ENCODE measurements at places on chromosomes 5 and 9.

DNA sequence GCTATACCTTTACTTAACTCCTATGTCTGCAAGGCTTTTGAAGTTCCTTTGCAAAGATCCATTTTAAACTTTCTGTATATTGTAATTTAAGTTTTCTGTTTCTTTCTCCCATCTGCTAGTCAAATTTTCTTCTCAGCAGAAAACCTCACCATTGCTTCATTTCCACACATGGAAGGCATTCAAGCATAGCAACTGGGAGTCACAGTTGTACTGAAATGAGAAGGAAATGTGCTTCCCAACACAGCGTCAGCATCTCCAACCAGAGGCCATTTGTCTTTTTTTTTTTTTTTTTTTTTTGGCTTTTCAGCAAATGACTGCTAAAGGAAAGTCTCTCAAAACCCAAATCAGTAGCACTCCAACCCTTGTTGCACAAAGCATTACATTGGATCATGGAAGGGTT is 92.5 kb downstream of the RAB3C start:
- DNase-seq: no peak

- no peak for DNase-seq
Measured at GRCh38 chr9:650362-650761, 191.1 kb upstream of the DMRT1 start.

DNA sequence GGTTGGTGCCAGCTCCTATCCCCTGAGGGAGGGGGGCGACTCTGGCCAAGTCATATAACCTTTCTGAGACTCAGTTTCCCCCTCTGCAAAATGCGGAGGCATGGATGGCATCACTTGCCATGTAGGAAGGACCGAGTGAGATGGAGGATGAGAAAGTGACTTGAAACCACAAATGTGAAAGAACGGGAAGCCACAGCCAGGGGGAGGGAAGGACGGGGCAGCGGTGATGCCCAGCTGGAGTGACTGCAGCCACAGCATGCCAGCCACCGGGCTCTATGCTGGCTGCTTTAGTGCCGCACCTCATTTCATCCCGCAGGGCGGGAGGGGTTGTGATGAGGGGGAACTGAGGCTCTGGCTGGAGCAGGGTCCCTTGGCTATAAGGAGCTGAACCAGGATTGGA is 74.5 kb downstream of the HMCN2 start:
- DNase-seq: no peak

- DNase-seq: no peak
Measured at GRCh38 chr5:430214-430925, 12.6 kb upstream of the EXOC3 start.

DNA sequence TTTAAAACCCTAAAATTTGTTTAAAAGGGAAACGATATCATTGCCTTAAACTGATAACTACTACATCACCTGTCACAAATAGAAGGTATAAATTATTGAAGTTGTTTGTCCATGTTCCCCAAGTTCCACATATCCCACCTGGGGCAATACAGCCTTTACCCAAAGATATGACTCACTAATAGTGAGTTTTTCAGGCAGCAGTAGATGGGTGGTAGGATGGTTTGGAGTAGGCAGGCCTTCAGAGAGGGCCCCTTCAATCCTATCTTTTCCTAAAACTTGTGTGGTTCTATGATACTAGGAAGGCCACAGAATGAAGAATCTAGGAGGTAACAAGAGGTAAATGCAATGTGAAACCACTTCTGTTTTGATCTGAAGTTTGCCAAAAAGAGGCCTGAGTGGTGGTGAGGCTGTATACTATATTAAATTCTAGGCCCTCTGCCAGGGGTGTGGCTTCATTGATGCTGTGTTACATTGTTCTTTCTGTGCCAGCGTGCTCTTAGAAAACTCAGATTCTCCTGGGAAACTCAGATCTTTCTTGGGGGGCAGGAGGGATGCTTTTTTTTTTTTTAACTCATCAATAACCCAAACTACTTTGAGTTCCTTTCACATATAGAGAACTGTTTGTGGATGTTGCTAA is 7.2 kb downstream of the CYSTM1 start:
- no peak for DNase-seq

DNA sequence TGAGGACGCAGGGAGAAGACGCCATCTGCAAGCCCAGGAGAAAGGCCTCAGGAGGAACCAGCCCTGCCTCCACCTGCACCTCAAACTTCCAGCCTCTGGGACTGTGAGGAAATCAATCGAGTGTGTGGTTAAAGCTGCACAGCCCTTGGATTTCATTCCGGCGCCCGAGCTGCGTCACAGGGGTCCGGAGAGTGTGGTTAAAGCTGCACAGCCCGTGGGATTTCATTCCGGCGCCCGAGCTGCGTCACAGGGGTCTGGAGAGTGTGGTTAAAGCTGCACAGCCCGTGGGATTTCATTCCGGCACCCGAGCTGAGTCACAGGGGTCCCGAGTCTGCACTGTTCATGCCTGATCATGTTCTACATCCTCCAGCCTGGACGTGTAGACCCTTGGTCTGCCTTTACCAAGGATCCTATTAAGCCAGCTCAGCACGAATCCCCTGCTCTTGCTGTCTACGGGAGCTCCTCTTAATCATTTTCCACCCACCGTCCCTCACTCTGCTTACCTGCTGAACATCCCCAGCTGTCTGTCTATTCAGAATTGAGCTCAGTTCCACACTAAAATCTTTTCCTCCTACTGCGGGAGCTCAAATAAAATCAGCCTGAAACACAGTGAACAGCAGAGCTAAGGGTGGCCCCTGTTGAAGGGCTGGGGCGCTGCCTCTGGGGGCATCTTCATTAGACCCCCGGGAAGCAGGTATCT is 73.0 kb upstream of the OLFM1 start:
- no peak for DNase-seq

DNA sequence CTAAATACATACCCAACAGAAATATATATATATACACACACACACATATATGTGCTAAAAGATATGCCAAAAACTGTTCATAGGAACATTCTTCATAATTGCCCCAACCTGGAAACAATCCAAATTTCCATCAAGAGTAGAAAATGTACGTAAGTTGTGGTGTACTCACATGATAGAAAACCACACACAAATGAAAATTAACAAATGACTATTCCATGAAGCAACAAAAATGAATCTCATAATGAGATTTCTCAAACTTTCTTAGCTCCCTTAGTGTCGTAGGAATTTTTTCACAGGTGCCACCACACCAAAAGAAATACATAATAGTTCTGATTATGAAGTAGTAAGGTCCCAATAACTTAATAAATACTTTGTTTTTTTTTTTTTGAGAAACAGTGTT is 7.8 kb downstream of the ATP10B start:
- no peak for DNase-seq

- DNase-seq: no peak
Measured at GRCh38 chr5:26945901-26946300, 92.5 kb downstream of the CDH9 start.

- DNase-seq: no peak
Measured at GRCh38 chr5:81093536-81094196, 133.5 kb downstream of the RASGRF2 start.

DNA sequence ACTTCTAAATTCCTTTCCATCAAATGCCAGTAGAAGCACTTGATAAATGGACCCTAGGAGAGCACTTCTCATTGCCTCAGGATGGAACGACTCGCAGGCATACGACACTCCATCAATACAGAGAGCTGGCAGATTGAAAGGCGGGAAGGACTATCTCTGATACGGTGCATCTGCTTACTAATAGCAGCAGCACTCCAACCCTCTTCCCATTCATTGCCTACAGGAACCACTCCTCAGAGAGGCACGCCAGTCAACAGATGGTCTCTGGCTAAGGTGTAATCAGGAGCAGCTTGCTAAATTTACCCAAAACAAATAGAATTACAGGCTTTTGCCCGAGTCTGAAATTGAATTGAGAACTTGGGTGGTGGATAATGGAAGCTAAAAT is 168.1 kb downstream of the EFNA5 start:
- no peak for DNase-seq

- DNase-seq: peak; percentile 21
Measured at GRCh38 chr5:150000990-150001659, 586 bp downstream of the HMGXB3 start.

- no peak for DNase-seq
Measured at GRCh38 chr9:136018257-136019031, 57.3 kb upstream of the UBAC1 start.

- DNase-seq: no peak
Measured at GRCh38 chr9:135525241-135526088, 4.2 kb downstream of the LCN1 start.

DNA sequence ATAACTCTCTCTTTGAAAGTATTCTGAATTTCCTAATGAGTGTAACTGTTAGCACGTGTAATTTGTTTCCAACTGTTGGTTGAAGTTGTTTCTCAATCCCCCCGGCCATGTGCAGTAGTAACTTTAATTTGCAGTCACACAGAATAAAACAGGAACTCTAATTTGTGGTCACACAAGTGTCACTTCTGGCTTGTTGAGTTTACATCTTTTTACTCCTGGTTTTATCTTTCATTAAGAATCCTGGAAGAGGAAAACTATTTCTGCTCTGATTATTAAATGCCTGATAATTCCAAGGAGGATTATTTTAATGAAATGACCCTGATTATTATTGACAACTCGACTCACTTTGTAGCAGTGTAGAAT is 1.2 kb downstream of the SCAMP1 start:
- DNase-seq: no peak

- no peak for DNase-seq
Measured at GRCh38 chr5:122067390-122067789, 10.7 kb downstream of the LOX start.

GRCh38 chr5:1471997-1472963 is 27.0 kb upstream of the SLC6A3 start:
- no peak for DNase-seq

GRCh38 chr9:70435948-70436347 is 21.5 kb upstream of the KLF9 start:
- no peak for DNase-seq

DNA sequence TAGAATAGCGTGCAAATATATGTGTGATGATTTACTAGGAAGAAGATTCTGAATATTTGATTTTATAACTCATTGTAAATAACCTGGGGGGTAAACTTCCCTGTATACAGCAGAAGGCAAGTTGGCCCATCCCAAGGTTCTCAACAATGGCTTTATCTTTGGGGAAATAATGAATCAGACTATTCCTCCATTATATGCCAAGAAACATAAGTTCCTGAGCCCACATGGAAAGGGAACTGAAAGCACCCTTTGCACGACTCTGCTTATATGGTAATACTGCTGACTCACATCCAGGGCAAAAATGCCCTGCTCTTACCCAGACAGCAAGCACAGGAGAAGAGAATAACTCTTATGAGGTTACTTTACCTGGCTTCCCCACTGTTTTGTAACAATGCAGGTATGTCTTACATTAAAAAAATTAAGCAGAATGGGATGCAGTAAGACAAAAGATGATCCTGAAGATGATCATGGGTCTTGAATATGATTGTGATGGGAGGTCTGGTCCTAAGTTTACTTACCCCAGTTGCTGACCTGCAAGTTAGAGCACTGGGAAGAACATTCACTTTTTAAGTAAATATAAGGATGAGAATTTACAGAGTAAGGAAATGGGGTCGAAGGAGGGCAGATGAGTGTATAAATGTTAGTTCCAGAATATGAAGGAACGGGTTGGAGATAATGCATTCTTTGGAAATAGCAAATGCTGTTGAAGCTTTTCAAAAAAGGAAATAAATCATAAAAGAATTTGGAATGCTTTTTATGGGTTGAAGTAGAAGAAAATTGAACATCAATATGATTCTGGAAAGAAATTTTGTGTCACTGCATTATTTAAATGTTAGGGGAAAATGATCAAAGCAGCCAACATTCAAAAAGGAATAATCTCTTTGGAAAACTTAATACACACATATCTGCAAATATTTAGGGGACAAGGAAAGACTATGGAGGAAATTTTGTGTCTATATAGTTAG is 428.4 kb upstream of the MPDZ start:
- DNase-seq: no peak

- DNase-seq: no peak
Measured at GRCh38 chr5:142087920-142088679, 20.5 kb upstream of the NDFIP1 start.

GRCh38 chr9:80701061-80701460 is 988.3 kb downstream of the TLE1 start:
- DNase-seq: no peak

DNA sequence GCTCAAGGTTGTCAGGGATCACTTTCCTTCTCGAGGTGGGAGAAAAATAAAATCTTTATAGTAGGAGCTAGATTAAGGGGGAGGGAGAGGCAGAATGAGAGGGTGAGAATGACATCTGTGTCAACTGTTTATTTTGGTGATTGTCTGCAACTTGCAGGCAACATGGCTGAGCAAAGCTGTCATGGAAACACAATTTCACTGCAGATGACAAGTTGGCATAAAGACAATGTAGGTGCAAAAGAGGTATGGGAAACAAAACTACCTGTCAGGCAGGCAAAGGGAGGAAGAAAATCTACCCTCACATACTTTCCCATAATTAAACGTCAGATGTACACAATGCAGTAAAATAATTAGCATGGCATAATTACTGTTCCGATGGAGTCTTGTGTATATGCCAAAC is 167.4 kb downstream of the SLIT3 start:
- no peak for DNase-seq

- no peak for DNase-seq
Measured at GRCh38 chr5:60996368-60996767, 51.4 kb downstream of the NDUFAF2 start.

GRCh38 chr5:172114875-172115422 is 73.1 kb downstream of the STK10 start:
- peak; percentile 62 for DNase-seq

GRCh38 chr5:36242534-36243485 is 1.1 kb upstream of the NADK2 start:
- peak; percentile 1 for DNase-seq

DNA sequence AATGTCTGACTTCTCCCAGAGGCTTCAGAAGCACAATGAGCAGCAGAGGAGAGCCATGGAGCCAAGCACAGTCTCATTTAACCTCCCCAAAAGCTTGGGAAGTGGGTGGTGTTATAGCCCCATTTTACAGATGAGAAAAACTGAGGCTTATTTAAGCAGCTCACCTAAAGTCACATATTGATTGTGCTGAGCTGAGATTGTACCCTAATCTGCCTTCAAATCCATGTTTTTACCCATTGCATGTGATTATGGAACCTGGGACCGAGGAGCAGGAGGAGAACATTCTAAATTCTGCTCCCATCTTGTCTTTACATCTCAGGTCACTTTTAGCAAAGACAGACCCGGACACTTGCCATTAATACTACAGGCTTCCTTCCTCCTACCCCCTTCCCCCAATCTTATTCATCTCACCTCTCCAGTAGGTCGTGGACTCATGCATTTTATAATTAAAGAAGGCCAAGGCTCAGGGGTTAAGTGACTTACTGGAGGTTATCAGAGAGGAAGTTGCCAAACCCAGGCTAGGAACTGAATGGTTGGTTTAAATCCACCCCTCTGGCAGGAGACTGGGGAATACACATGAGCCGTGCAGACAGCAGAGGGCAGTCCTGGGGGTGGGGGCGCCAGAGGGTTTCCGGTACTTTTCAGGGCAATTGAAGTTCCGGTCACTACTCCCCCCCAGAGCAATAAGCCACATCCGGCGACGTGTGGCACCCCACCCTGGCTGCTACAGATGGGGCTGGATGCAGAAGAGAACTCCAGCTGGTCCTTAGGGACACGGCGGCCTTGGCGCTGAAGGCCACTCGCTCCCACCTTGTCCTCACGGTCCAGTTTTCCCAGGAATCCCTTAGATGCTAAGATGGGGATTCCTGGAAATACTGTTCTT is 51.0 kb upstream of the IL17B start:
- no peak for DNase-seq

Measured in activated T-cell treated with anti-CD3 and anti-CD28 coated beads for 4 hours (primary cell).